ENCODE measurements at places on chromosomes 11 and 22.

DNA sequence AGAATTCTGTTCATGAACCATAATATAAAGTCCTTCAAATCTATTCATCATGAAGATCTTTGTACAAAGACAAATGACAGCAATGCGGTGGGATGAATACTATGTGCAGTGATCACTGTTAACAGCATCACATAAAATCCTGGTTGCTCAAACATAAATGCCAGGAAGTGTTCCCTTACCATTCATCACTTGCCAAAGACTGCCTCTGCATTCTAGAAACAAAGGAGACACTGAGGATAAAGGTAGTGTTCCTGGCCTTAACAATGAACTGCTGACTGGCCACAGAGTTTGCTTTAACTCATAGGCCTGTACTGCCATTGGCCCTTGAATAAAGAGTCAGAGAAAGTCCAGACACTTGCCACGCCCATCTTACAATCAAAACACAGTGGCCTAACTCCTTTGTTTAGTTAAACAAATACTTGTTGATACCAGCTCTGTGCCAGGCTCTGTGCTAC is 29.5 kb downstream of the C2CD3 start:
- DNase-seq: no peak

DNA sequence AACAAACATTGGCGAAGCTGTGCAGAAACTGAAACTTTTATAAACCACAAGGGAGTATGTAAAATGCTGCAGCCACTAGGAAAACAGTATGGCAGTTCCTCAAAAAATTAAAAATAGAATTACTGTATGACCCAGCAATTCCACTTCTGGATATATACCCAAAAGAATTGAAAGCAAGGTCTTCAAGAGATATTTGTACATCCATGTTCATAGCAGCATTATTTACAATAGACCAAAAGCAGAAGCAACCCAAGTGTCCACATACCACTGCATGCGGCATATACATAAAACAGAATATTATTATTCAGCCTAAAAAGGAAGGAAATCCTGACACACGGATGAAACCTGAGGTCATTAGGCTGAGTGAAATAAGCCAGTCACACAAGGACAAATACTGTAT is 85.8 kb downstream of the RELT start:
- no peak for DNase-seq

- no peak for DNase-seq
Measured at GRCh38 chr11:124877910-124878758, 12.9 kb downstream of the ROBO3 start.

- DNase-seq: no peak
Measured at GRCh38 chr11:79119491-79120284, 321.1 kb downstream of the TENM4 start.

GRCh38 chr22:22357024-22357883 is 112.7 kb downstream of the VPREB1 start:
- DNase-seq: peak; percentile 34

GRCh38 chr11:59030037-59030436 is 56.1 kb upstream of the GLYATL1B start:
- no peak for DNase-seq

DNA sequence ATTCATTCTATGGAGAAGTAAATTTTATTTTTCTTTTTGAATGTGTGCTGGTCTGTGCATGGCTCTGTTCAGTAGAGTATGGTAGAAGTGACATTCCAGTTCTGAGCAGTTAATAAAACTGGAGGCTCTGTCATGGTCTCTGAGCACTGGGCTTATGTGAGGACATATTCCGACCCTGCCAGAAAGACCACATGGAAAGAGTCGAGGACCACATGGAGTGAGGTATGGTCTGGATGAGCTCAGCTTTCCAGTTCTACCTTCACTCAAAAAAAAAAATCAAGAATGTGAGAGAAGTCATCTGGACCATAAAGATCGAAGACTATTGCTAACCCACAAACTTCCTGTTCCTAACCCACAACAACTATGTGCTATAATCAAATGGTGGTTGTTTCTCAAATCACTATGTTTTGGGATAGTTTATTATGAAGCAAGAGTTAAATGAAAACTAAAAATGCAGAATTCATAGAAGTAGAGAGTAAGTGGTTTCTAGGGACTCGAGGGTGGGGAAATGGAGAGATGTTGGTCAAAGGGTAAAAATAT is 534.2 kb upstream of the ANO5 start:
- no peak for DNase-seq

DNA sequence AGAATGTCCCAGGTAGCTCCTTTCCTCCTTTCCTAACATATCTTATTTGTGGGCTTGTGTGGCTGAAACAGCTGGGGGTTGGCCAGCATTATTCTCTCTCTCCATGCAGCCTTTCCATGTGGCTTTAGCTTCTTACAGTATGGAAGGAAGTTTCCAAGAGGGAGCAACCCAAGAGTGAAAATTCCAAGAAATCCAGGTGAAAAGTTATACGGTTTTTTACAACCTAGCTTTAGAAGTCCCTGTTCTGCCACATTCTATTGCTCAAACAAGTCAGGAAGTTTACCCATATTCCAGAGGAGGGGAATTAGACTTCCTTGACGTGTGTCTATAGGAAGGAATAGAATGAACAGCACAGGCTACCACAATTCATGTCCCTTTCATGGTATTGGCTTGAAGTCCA is 10.0 kb upstream of the SWAP70 start:
- DNase-seq: no peak

DNA sequence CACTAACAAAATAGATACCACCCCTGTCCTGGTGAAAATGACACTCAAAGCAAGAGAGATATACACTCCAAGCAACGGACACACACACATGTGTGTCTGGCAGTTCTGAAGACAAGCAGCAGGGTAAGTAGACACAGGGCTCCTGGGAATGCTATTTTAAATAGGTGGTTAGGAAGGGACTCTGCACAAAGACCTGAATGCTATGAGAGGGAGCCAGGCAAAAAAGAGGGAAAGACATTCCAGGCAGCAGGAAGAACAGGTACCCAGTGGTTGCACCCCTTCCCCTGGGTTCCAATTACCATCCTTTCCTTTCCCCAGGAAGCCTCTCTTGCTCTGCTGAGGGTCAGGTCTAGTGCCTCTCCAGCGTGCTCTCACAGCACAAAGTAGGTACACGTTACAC is 3.0 kb downstream of the UFD1 start:
- no peak for DNase-seq

DNA sequence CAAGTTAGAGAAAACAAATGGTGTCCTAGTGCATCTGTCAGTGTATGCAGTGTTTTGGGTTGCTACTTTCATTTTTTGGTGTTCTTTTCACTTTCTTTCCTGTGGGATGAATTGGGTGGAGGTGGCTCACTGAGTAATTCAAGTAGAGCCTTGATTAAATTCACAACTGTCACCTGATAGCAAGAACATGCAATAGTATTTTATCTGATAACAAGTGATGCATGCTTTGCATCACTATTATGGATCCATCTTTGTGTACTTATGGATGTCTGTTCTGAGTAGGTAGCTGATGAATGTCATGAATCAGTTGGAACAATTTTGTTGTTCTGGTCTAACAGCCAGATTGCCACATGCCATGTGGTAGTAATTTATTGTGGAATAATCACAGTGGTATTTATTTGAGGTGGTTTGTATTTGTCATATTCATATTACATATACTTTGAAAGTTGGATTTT is 87.5 kb downstream of the DDX10 start:
- no peak for DNase-seq

DNA sequence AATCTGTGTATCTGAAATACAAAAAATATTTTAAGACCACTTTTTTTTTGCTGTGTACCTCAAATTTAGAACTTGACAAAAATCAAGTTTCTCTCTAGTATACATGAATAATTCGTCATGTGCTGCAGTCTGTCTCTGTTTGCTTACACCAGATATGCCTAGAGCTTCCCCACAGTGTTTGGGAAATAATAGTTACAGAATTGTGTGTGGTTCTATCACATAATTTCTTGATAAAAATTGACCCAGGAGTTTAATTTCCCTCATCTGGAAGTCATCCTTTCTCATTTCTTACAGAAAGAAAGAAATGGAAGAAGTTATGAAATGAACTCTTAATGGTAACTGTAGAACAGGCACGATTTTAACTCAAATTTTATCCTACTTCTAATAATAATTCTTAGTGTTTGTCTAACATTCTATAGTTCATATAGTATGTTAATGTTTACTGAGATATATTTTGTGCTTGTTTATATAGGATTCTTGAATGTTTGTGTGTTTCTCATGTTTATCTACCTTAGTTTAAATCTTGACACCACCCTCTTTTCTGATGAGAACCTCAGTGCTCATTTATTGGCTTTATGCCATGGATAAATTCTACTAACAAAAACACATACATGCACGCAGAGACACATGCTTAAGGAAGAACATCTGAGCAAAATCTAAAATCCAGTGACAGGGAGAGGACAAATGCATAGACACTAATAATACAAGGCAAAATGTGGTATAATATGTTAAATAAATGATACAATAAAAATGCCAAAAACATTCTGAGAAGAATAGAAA is 61.4 kb upstream of the CTSC start:
- no peak for DNase-seq

DNA sequence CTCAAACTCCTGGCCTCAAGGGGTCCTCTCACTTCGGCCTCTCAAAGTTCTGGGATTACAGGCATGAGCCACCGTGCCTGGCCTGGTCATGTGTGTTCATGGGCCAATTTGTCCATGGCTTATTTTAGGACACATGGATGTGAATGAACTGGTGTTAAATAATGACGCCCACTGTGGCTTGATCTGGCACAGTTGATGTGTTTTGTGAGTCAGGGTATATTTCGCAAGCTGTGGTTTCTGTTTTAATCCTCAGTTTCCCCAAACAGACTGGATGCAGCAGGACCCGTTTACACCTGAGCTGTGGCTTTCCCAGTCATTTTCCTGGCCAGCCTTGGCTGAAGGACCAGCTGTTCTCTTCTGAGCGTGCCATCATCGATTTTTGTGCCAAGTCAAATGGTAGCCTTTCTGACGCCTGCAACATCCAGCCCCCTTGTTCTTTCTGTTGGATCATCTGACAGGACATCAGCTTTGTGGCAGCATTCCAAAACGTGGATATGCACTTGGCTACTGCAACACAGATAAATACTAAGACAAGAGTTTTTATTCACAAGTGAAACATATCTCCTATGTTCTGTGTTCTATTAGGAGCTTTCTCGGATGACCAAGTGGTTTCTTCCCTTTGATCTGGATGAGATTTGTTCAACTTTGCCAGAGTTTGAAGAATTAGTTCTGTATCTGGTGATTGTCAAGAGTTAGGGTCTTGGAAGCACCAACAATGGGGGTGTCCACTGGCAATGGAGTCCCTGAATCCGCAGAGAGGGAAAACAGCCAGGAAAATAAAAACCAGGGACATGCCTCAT is 40.0 kb upstream of the SEPTIN5 start:
- DNase-seq: no peak

GRCh38 chr11:4066910-4067309 is 27.7 kb upstream of the RRM1 start:
- DNase-seq: no peak

- DNase-seq: no peak
Measured at GRCh38 chr11:75308116-75308515, 43.3 kb downstream of the ARRB1 start.

GRCh38 chr22:45683248-45683647 is 11.6 kb downstream of the ATXN10 start:
- no peak for DNase-seq

DNA sequence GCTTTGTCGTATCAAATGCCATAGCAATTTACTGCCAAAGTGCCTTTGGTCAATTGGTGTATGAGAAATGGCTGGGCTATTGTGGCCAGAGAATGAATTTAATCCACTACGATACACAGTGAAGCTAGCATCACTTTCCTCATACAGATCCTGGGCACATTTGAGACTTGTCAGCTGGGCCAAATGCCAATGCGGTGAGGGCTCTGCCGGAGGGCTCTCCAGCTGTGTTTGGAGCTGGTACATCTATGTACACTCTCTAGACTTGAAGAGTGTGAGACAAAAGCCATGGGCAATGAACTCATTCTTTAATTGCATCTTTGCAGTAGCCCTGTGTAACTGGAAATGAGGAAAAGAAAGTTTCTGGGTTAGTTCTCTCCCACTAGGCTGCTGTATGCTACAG is 1052.9 kb downstream of the NTM start:
- no peak for DNase-seq

DNA sequence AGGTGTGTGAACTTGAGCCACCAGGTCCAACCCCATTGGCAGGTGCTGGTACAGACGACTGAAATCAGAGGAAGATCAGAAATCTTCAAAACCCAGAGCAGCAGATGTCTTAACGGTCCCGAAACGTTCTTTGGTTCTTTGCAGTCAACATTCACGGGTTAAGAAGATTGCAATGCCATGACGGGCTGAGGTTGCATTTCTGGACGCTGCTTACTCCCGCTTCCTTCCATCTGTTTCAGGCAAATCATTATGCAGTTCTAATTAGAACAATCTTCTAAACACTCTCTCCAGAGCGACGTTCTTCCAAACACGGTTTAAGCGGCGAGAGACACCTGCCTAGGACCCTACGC is 492 bp upstream of the LUZP2 start:
- no peak for DNase-seq

DNA sequence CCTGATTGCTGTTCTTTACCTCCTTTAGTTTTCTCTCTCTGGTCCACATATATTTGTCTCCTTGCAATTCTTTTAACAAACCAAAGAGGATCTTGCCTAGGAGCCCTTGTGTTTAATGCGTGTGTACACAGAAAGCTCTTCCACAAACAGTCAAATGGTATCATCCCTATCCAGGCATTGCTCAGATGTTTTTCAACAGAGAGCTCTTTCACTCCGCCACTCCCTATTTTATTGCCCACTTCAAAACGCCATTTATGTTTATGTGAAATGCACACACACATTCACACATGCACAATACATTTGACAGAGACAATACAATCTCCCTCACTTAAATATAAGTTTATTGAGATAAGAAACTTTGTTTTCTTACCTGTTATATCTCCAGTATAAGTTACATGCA is 4.7 kb downstream of the OR5AP2 start:
- DNase-seq: no peak

DNA sequence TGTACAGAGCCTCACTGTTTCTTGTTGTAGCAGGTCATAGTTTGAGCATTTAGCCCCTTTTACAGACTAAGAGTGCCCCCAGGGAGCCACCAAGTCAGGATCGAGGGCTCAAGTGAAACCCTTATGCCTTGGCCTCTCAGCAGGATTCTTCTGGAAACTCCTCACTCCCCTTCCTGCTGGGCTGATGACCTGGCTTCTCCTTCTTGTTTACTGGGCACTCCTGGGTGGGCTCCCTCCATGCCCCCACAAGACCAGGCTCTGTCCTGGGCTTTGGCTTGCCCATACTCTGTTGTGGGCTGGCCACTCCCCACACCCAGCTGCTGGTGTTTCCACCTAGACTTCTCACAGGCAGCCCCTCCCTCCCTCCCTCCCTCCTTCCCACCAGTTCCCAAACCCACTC is 69.6 kb downstream of the MED15 start:
- DNase-seq: no peak

- no peak for DNase-seq
Measured at GRCh38 chr22:24433001-24433827, 5.8 kb downstream of the ADORA2A start.

GRCh38 chr11:129728581-129728980 is 87.1 kb upstream of the TMEM45B start:
- DNase-seq: no peak
